ENCODE measurements at places on chromosomes 2 and 18.

DNA sequence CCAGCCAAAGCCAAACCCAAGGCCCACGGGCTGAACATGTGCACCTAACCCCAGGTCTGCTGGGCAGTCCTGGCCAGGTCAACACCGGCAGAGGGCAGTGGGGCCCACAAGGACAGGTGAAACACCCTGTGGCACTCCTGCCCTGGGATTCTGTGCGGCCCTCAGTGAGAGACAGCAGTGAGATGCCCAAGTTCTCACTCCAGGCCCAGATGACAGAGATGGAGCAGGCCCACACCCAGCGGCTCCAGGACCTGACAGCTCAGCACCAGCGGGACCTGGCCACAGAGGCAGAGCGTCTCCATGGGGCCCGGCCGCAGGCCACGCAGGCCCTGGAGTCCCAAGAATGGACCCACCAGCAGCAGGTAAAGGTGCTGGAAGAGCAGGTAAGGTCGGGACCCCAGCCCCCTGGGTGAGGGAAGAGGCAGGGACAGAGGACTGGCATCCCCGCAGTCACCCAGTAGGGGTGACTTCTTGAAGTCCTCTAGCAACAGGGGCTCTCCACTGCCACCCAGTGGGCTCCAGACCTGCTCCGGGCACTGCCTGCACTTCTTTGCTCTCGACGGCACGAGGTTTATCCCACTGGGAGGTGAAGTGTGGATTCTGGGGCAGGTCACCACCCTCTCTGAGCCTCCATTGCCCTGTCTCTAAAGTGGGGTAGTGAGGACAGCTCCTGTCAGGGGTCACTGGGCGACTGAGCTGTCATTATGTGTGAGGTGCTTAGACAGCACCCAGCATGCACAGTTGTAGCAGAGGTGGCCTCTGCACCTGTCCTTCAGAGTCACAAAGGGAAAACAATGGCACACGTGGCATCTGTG, 8.8 kb upstream of the SNED1 start:
- DNase-seq = no peak

- no peak for DNase-seq
These were observed 83.5 kb upstream of the RANBP2 start for GRCh38 chr2:108635630-108636354.

GRCh38 chr2:118858485-118859156, 11.2 kb upstream of the EN1 start:
- no peak for DNase-seq

GRCh38 chr2:238939521-238940403, 91.9 kb downstream of the TWIST2 start:
- DNase-seq = no peak

DNA sequence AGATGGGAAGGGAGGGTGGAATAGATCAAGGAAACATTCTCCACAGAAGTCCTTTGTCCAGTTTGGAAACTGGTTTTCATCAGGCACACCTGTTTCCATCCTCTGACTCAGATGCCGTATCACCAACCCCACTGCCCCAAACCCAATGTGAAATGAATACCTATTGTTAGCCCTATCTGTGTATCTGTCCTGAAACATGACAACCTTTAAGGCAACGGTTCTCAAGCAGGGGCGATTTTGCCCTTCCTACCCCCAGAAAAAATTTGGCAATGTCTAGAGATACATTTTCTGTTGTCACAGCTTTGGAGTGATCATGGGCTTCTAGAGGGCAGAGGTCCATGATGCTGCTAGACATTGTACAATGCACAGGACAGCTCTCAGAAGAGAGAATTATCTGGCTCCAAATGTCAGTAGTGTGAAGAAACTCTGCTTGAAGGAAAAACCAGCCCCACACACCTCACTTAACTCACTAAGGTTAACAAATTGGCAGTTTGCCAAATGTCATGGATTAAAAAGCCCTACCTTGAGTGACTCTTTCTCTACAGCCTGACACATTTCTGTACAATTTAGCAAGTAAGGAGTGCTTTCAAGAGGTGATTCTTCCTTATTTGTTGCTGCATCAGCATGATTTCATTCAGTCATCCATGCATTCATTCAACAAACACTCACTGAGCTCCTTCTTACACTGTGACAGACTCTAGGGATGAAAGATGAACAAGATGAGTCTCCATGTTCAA, 3.4 kb downstream of the SCTR start:
- DNase-seq = no peak
